ENCODE measurements at places on chromosomes 1 and 21.

GRCh38 chr1:1082239-1082775, 8.2 kb upstream of the RNF223 start:
- DNase-seq = no peak

DNA sequence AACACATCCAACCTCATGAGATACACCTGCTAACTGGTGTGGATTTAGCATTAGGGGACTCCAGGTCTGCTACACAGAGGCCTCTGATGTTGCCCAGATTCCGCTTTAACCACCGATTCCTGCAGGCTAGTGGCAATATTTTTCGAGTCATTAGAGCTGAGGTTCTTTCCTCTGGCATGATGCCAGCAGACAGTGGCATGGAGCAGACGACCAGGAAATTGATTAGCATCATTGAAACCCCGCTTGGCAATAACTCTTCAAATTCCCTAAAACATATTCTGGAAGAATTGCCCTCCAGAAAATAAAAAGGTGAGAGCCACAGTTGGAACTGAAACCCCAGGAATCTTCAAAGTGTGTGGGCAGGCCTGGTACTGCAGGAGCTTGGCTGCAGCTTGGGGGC, 28.4 kb upstream of the ETV3 start:
- no peak for DNase-seq

GRCh38 chr1:170375082-170375723, 156.8 kb upstream of the GORAB start:
- no peak for DNase-seq

GRCh38 chr1:87212431-87213134, 116.1 kb upstream of the LMO4 start:
- no peak for DNase-seq

DNA sequence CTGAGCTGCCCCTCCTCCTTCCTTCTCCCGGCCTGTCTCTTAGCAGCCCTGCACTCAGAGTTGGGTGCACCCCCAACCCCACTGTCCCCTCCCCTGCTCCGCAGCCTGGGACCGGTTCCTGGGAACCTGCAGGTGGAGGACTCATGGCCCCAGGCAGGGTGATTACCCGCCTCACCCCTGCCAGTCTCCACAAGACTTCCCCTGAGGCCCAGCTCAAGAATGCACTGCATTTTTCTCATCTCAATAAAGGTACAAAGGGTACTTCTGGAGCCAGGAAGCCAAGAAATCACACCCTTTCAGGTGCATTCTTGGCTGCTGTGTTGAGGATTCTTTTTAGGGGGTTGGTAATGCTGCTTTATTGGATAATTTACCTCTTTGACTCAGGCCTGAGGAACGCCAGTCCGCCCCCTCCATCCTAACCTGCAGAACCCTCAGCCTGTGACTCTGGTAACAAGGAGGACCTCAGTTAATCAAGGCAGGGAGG, 126.3 kb upstream of the TMPRSS2 start:
- no peak for DNase-seq

DNA sequence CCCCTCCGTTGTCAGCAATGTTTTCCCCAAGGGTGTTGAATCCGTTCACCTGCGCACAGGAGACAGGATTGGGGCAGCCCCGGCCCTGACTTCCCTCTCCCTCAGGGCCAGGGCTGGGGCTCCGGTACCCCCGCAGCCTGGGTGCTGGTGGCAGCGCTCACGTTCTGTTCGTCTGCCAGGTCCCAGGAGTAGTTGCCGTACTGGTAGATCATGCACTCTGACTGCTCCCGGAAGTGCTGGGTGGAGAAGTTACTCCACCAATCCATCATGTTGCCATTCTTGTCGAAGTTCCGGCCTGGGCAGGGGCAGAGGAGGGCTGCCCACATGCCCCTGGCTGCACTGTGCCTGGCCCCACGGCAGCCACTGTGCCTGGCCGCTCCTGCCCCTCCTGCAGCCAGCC, 6.1 kb downstream of the PRXL2B start:
- no peak for DNase-seq

DNA sequence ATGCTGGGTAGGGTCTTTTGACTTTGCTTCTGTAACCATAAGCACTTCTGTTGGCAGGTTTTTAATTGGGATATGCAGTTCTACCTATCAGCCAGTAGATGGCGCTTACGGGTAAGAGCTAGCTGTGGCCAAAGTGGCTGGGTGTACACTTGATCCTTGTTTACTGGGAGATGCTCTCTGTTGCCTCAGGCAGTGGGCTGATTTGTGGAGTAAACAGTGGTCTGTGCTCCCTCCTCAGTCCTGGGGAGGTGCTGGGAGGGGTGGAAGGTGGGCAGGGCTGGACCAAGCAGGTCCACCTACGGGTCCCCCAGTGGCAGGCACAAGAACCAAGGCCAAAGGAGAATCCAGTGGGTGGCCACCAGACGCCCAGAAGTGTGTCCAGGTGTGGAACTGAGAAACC, 43.4 kb downstream of the RALGPS2 start:
- DNase-seq = no peak

Data from posterior cingulate gyrus (tissue), 11 donors.